Neural progenitor cell (in vitro differentiated cells): ENCODE measurements at places on chromosomes 2 and 18. TPM values are rescaled to one million over a fixed set of nuclear protein-coding genes. Genes with fewer than 3 reads are reported as not detected.
A peak's percentile ranks its signal among the peaks of the same experiment; 100 is the strongest.

DNA sequence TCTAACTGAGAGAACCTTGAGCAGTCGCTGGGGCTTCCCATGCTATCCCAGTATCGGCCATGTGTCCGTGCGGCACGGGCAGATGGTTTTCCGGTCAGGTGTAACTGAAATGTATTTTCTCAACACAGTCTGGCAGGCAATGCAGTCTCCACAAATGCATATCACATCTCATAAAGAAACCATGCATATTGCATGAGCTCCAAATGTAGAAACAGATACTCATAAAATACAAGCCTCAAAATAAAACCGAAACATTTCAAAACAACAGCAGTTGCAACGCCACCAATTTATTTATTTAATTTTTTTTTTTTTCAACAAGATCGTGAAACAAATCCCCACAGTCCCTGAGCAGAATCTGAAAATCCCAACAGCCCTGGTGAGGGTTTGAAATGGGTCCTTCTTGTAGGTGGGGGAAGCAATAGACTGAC is 299.4 kb downstream of the LPIN1 start:
- H3K4me3 ChIP-seq: no peak overlapping the region
- no peaks in the 10 kb centered on the region for H3K36me3 ChIP-seq
- H3K27ac ChIP-seq: no peak overlapping the region
- no peaks in the 10 kb centered on the region for H3K4me1 ChIP-seq
- DNase-seq: no peak

DNA sequence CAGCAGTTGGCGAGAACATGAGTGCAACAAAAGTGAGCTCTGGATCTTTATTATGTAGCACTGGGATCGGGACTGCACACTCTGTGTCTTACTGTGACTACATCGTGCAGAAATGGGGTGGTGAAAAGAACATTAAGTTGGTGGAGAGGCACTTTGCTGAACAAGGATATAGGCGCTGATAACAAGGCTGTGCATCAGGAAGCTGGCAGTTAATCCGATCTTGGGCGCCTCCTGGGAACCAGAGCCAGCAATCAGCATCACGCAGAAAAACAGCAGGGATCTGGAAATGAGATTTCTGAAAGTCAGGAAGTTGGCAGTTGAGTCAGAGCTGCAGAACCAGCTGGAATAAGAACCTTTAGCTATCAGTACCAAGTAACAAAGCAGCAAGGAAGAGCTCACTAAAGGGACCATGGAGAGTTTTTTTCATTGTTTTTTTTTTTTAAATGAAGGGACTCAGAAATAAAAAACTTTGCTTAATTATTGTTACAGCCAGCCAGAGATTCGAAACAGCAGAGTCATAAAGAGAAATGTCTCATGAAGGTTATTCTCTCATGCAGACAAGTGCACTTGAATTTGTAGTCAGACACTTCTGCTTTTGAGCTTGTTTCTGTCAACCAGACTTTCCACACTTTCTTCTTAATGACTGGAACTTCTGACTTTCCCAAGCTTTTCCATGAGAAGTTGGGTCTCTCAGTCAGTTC is 22.8 kb upstream of the MYO3B start:
- peaks cover 12% of the 10 kb centered on the region for H3K4me1 ChIP-seq
- H3K4me3 ChIP-seq: no peak overlapping the region
- peak; percentile 44 for DNase-seq

Gene IL1R1
- total RNA-seq: 0.34 and 1.7 TPM in 2 replicates

Gene SS18
- total RNA-seq: 139 and 196 TPM in 2 replicates

DNA sequence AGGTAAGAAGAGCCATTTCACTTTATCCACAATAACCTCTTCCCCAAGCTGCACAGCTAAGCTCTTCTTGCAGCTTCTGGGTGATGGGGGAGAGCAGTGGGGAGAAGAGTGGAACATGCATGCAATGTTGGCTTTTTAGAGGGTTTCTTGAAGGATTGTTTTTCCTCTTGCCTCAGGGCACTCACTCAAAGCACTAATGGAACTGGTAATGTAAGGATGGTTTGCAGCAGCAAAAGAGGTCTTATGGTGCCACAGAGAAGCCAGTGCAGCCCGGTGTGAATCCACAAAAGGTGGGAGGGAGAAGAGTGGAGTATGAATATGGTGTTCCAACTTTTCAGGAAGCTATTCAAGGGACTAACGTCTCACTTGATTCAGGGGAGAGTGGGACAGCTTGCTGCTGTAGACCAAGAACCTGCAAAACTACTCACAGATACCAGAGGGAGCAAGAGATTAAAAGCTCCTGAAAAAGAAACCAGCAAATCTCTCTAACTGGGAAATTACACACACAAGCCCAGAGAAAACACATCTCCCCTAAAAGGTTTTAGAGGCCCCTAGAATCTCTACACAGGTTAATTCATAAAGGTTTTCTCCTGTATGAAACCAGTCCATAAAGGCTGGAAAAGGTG is 116.4 kb downstream of the CHN1 start:
- no peaks in the 10 kb centered on the region for H3K36me3 ChIP-seq
- DNase-seq: no peak
- H3K4me3 ChIP-seq: no peak overlapping the region
- H3K4me1 ChIP-seq: peaks cover 16% of the 10 kb centered on the region
- H3K27me3 ChIP-seq: no peaks in the 10 kb centered on the region
- peak overlapping the region; percentile 36 for H3K27ac ChIP-seq

DNA sequence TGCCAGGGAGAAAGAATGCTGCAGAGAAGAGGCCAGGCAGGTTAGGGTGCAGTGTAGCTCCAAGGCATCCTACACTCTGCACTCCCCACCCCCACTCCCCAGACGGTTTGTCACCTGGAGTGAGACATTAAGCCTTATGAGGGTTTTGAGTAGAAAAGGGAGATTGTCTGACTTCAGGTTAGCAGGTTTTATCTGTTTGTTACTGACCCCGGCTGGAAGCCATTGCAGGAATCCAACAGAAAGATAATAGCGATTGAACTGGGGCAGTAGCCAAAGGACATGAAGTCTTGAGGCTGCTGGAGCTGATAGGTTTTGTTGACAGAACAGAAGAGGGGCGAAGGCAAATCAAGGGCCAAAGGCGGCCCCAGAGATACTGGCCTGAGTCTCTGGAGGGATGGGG is 36.0 kb upstream of the OR6B3 start:
- H3K4me1 ChIP-seq: no peaks in the 10 kb centered on the region
- no peak for DNase-seq
- no peak overlapping the region for H3K4me3 ChIP-seq
- H3K36me3 ChIP-seq: no peaks in the 10 kb centered on the region
- H3K27ac ChIP-seq: no peak overlapping the region

DNA sequence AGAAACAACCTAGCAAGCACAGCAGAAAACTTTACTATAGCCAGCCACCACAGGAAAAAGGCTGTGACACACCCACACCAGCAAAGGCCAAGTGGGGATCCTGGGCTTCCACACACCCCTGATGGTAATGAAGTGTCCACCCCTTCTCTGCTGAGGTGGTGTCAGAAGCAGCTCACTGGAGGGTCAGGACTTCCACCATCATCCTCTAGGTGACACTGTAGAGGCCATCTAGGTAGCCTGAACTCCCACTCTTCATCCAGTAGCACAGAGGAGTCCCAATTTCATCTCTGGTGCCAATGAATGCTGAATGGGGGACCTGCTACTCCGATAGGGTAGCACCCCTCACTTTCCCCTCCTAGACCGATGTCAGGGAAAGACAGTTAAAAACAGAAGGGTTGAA is 1544.4 kb downstream of the LRP1B start:
- no peaks in the 10 kb centered on the region for H3K4me1 ChIP-seq
- H3K27ac ChIP-seq: no peak overlapping the region
- no peak overlapping the region for H3K4me3 ChIP-seq
- H3K27me3 ChIP-seq: no peaks in the 10 kb centered on the region
- DNase-seq: peak; percentile 66

Gene TDRD15
- not detected in 2 replicates for total RNA-seq

DNA sequence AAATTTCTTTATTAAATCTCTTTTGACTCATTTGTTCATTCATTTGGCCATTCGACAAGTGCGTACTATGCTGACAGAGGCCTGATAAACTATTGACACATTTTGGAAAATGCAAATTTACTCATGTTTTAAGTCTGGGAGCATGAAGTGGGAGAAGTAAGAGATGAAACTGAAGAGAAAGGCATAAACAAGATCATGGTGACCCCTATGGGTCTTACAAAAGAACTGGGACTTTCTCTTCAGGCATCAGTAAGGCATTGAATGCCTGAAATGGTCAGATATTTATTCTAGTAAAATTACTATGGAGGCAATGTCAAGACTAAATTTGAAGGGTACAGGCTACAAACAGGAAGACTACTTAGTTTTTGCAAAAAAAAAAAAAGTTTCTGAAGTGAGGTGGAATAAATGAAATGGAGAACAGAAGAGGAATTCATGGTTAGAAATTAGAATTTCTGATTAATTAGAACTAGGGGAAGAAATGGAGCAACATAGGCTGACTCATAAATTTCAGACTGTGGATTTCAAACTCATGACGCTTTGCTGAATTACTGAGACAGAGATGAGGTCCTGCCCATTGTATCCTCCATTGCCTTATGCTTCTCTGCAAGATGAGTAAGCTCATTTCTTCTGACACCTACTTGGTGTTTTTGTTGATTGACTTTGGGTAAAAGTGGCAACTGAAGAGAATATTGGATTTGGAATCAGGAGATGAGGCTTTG is 32.7 kb downstream of the VSNL1 start:
- H3K36me3 ChIP-seq: no peaks in the 10 kb centered on the region
- no peaks in the 10 kb centered on the region for H3K27me3 ChIP-seq
- H3K4me1 ChIP-seq: peaks cover 9% of the 10 kb centered on the region
- H3K27ac ChIP-seq: no peak overlapping the region

- H3K4me1 ChIP-seq: no peaks in the 10 kb centered on the region
- no peak overlapping the region for H3K27ac ChIP-seq
- H3K27me3 ChIP-seq: no peaks in the 10 kb centered on the region
- no peaks in the 10 kb centered on the region for H3K36me3 ChIP-seq
Observed at GRCh38 chr2:2127467-2127866, 203.6 kb downstream of the MYT1L start.

DNA sequence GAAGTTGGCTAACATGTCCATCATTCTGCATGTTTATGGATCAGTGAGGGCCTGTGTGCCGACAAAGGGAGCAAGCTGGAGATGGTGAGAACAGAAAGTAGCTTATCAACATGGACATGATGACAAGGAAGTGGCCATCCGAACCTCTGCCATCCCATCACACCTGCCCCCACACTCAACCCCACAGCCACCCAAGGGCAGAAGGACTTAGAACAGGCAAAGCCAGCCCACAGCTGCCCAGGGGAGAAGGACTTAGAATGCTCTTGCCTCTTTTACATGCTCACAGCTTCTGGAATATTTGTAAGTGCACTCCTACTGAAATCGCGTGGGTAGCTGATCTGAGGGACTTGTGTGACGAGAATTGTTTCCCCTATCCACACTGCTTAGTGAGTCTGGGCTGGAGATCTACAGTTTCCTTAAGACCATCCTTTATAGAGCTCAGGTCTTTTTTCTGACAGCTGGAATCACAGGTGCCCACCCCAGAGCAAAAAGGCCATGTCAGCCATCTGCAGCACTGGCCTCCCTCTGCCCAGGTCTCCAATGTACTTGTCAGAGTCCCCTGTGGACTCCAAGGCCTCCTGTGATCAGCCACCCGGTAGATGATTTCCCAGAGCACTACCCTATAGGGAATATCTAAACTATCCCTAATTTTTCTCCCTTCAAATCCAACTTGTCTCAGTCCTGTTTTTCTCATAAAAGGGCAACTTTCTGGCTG is 154.1 kb downstream of the SMAD7 start:
- no peak overlapping the region for H3K4me3 ChIP-seq
- no peaks in the 10 kb centered on the region for H3K27me3 ChIP-seq
- DNase-seq: no peak
- no peaks in the 10 kb centered on the region for H3K36me3 ChIP-seq
- no peak overlapping the region for H3K27ac ChIP-seq

DNA sequence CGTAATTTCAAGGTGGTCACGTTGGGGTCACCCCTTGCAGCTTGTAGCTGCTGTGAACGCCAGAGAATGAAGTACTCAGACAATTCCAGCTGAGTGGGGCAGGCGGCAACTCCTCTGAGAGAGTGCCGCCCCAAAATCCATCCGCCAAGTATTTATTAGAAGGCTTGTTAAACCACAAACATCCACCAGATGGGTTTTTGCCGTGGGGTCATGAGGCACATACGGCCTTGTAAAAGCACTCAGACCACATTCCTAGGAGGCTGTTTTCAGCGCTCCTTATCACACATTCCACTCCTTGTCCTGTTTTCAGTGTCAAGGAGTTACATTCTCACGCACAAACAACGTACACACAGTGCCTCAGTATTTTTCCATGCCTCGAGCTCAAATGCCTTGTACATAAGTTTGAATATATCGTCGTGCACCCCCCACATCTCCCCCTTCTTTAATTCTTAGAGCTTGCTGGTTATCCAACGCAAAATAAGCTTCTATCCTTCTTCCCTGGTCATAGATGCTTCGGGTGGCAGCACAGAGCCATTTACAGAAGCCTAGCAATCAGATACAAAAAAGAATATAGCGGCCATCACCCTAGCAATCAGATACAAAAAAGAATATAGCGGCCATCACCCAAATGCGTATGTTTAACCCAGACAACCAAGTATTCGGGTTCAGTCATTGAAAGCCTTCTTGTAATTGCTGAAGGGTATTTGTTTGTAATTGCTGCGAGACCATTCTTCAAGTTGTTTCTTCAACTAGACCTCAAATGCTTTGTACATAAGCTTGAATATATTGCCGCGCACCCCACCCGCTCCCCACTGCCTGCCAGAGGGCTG is 7.3 kb downstream of the ALPP start:
- DNase-seq: peak; percentile 22
- no peaks in the 10 kb centered on the region for H3K36me3 ChIP-seq
- H3K27me3 ChIP-seq: peaks cover 86% of the 10 kb centered on the region
- no peak overlapping the region for H3K27ac ChIP-seq

- no peak overlapping the region for H3K4me3 ChIP-seq
- no peak overlapping the region for H3K27ac ChIP-seq
- H3K4me1 ChIP-seq: no peaks in the 10 kb centered on the region
- H3K27me3 ChIP-seq: no peaks in the 10 kb centered on the region
- H3K36me3 ChIP-seq: no peaks in the 10 kb centered on the region
Observed at GRCh38 chr2:239052798-239053665, 205.1 kb downstream of the TWIST2 start.
